ENCODE measurements at places on chromosomes 4 and X.

DNA sequence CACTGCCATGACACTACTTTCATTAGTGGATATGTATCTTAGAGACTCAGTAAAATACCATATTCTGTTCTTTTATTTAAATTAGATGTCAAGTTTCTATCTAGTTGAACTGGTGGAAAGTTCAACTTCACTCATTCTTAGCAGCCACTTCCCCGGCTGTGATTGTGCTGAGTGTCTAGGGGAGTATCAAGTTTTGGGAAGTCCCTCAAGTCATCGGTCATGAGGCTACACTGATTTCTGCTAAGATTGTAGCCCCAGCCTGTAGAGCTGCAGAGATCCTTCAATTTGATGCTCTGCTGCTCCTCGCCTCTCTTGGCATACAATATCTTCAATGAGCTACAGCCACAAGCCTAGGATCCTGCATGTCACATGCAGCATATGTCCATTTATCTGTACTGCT lies 53.9 kb downstream of the DMP1 start:
- no peak for DNase-seq

DNA sequence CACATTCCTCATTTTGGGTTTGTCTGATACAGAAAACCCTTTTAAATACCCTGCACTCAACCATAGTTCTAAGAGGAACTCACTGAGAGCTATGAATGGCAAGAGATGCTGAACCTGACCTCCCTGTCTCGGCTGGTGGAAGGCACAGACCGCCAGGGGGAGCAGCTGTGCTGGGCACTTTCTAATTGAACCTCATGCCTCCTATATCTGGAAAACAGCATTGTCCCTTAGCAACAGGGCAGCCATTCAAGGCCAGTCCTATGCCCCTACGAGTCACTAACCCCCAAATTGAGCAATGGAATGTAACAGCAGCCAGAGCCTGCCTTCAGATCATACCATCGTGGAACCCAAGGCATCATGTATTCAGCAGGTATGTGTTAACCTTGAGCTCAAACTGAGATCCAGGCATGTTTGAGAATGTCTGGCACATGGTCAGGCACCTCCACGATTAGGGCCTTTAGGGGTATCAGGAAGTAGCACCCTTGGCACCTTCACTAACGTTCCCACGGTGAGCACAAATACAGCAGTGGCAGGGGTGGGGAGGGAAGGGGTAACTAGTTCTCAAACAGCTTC lies 5.1 kb downstream of the USP27X start:
- DNase-seq, result no peak

- DNase-seq, result no peak
These were observed 207.0 kb upstream of the FAM9B start for GRCh38 chrX:9240956-9241355.

DNA sequence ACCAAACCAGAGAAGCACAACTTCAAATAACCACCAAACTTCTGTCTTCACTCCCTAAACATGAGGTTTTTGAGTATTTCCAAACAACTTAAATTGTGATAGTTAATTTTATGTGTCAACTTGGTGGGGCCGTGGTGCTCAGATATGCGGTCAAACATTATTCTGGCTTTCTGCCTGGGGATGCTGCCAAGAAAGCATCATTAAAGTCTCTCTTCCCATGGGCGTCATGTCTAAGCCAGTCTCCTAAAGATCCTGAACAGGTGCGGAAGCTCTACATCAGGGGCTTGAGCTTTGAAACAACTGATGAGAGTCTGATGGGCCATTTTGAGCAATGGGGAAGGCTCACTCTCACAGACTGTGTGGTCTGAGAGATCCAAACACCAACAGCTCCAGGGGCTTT lies 24.1 kb upstream of the SOD3 start:
- no peak for DNase-seq

DNA sequence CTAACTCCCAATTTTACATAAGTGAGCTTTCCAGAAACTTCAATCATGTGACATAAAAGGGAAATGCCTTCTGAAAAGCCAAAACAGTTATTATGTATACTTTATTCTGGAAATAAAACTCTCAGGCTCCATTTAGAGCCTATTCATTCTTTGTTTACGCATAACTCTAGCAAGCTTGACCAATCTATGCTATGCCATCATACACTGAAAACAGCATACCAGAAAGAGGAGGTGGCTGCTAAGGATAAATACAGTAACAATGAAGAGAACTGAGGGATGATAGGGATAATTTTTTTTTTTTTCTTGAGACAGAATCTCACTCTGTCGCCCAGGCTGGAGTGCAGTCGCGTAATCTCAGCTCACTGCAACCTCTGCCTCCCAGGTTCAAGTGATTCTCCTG lies 24.4 kb downstream of the CDKL2 start:
- DNase-seq, result no peak

DNA sequence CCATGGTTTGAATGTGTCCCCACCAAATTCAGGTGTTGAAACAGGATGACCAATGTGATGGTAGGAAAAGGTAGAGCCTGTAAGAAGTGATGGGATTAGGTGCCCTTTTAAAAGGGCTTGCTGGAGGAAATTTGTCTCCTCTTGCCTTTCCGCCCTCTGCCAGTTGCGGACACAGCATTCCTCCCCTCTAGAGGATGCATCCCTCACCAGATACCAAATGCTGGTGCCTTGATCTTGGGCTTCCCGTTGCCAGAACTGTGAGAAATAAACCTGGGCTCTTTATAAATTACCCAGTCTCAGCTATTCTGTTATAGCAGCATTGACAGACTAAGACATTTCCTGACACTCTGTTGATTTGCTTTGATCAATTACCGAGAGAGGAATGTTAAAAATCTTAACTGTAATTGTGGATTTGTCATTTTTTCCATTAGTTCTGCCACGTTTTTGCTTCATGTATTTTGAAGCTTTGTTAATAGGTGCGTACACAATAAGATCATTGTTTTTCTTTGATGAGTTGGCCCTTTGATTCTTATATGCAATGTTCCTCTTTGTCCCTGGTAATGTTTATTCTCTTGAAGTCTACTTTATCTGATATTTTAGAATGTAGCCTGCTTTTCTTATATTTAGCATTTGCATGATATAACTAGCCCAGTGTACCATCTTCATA lies 13.3 kb downstream of the NFKB1 start:
- no peak for DNase-seq

- DNase-seq, result no peak
These were observed 3.4 kb upstream of the AP1S2 start for GRCh38 chrX:15858051-15858450.

GRCh38 chr4:87005690-87006425 lies 71.0 kb downstream of the AFF1 start:
- no peak for DNase-seq

- no peak for DNase-seq
These were observed 92.5 kb downstream of the AREG start for GRCh38 chr4:74537459-74537858.

GRCh38 chr4:185210102-185210981 lies 944 bp downstream of the SNX25 start:
- no peak for DNase-seq

- DNase-seq, result no peak
These were observed 1.1 kb downstream of the LIN54 start for GRCh38 chr4:83009529-83009928.

GRCh38 chrX:71994601-71995000 lies 84.0 kb downstream of the NHSL2 start:
- no peak for DNase-seq

DNA sequence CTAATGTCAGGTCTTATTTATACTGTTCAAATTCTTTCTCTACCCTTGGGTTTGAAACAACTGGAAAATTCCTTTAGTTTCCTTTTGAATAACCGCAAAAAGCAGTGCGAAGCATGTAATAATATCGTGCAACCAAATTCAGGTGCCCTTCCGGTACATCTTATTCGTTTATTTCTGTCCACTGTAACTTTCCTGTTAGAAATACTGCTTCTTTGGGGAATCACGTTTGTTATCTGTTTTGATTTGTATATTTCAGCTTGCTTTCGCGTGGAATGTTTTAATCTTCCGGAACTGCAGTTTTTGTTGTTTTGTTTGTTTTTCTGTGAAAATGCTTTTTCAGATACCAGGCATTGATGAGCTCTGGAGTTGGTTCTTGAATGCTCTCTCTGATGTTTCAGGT lies 85.7 kb upstream of the HPRT1 start:
- no peak for DNase-seq

- DNase-seq, result no peak
These were observed 933.9 kb upstream of the EPHA5 start for GRCh38 chr4:66604192-66604591.

- DNase-seq, result no peak
These were observed 219.8 kb downstream of the TLL1 start for GRCh38 chr4:166092797-166093290.

DNA sequence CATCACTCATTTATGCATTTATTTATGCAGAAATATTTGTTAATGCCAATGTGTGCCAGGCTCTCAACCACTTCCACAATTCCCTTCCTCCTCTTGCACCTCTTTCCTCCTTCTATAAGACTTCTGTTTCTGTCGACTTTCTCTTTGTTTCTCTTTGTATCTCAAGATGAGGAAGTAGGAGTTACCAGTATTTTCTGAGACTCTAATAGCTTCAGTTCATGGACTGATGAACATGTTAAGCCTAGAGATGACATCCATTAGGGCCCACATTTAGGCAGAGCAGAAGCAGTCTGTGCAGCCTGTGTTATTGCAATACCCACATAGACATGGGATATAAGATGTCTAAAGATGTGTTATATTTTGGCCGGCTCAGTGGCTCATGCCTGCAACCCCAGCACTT lies 241.8 kb upstream of the SMIM31 start:
- DNase-seq, result no peak

DNA sequence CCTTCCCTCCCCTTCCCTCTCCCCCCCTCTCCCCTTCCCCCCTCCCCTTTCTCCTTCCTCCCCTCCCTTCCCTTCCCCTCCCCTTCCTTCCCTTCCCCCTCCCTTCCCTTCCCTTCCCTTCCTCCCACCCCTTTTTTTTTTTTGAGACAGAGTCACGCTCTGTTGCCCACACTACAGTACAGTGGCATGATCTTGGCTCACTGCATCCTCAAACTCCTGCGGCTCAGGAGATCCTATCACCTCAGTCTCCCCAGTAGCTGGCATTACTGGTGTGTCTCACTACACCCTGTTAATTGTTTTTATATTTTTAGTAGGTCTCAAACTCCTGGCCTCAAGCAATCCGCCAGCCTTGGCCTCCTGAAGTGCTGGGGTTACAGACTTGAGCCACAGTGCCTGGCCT lies 66.6 kb downstream of the TBC1D9 start:
- DNase-seq, result no peak

- DNase-seq, result no peak
These were observed 18.0 kb upstream of the RHOXF2 start for GRCh38 chrX:120140293-120140981.

All from D721Med (cell line).